HT-29 (cell line): ENCODE measurements at places on chromosomes 1 and 21. TPM values are rescaled to one million over a fixed set of nuclear protein-coding genes. Genes with fewer than 3 reads are reported as not detected.

DNA sequence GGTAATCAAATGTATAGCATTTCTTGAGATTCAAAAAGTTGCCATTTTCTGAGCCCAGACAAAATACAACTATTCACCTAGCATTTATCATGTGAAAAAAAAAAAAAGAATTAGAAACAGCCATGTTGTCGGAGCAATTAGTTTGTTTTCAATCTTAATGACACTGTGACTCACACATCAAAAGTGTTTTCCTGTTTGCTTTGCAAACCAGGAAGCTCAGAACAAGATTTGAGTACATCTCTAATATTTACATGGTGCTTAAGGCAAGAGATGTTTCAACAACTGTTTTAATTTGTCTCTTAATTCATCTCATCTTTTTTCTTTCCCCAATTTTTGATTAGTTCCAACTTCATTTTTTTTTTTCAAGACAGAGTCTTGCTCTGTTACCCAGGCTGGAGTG is 62.5 kb upstream of the CAPZB start:
- DNase-seq, result no peak

Gene TNNT2
- 0.13 and 0.46 TPM in 2 replicates for total RNA-seq

DNA sequence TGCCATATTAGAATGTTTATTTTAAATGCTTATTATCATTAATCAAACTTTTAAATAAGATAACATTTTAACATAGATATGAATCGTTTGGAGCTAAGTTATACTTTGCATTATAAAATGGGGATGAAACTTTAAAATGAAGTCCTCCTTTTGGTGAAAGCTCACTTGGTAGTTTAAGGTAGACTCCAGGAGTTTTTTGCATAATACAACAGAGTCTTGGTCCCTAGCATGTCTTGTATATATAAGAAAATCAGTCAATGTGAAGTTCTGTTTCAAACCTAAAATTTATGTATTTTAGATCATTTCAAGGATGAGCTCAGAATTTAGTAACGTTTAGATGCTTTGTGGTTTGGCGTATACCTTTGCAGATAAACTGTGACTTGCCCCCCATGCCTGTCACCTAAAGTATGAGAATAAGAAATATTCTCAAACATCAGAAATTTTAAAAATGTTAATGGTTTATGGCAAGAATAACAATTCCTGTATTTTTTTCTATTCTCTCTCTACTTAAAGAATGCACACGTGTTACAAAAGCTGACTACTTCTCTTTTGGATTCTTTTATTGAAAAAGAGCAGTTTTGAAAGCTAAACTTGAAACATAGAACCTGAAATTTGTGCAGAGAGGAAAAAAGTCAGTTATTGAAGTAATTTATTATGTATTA is 3.8 kb downstream of the NFIA start:
- DNase-seq, result no peak

DNA sequence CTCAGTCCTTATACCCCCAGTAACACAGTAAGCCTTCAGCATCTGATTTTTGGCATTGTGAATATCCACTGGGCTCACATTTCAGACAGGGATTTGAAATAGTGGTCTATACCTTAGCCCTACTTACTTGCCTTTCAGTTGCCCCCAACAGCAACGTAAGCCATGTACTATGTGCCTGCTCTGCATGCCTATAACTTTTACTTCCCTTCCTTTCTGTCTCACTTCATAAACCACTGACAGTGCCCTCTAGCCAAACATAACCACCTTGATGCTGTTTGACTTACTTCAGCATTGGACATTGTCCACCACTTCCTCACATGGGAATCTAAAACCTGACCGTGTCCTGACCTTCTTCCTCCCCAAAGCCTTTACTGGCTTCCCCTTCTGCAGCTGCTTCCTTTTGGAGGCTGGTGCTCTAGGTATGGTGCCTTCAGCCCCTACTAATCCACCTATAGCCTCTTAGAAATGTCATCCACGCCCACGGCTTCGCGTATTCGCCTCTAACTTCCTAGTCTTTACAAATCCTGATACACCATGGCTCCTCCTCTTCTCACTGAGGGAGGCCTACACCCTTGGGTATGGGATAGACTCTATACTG is 3.6 kb upstream of the ZNF672 start:
- no peak for DNase-seq

DNA sequence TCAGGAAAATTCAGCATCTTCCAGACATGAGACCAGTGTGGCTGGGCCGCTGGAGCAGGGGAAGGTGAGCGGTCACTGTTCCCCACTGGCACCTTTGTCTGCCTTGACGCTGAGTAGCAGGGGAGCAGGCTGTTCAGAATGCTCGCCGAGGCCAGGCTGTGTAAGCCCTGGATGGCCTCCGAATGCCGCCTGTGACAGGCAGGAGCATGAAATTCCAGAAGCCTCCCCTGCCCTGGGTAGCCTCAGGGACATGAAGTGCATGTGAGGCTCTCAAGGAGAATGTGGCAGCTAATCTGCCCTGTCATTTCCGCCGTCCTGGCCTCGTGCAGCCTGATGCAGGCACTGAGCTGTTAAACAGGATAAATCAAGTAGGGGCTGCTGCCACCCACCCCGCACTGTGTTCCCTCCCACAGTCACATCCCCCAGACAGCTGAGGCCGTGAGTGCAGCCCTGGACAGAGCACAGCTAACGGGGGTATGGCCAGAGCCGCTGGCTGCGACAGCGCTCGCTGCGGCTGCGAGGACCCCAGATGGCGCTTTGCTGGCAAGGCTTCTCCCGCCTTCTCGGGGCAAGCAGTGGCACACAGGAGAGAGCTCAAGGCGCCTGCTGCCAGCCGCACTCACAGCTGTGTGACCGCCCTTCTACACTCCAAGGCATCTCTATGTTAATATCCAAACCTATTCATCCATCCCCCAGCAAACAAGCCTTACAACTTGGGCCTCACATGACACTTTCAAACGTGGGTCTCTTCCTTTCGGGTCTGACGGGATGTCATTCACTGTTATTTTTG is 105.0 kb upstream of the COL6A1 start:
- DNase-seq, result no peak

DNA sequence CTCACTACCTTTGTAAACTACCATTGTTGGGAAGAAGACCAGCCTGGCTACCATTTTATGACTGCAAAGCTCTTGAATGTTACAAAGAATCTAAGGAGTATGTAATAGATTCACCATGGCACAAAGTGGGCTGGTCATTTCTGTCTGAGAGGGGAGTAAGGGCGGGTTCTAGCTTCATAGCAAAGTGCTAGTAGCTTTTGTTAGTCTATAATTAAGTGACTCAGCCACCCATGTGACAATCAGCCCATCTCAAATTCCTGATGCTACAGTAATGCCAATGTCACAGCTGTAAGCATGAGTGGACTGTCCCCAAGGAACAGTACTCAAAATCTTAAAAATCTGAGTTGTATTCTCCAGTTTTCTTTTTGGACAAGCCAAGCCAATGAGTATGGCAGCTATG is 15.4 kb upstream of the OTUD3 start:
- DNase-seq, result peak; percentile 9

Gene SPRR2B
- total RNA-seq, result not detected in 2 replicates

DNA sequence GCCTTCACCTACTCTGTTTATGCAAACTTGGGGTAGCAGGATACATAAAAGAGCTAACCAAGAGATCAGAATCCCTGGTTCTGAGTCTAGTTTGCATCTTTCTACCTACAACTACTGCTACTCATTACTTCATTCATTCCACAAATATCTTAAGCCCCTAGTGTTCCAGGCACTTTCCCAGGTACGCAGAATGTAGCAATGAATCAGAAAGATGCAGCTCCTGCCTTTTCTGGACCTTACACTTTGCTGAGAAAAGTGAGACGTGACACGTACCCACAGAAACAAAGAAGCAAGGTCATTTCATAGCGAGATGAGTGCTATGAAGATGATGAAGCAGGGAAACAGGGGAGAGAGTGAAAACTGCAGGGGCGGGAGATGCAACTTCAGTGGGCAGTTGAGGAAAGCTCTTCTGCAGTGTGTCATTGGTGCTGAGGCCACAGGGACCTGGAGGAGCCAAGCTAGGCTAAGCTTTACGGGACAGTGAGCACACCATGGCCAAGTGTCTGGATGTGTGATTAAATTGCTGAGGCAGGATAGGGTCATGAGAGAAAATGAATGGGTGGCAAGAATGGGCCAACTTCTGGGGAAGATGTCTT is 167.9 kb downstream of the TNFSF18 start:
- DNase-seq, result no peak

- DNase-seq, result no peak
These were observed 355.1 kb downstream of the USP25 start for GRCh38 chr21:16084776-16085364.

Gene FCRL4
- total RNA-seq, result not detected in 2 replicates

GRCh38 chr21:33643658-33644311 is 1.5 kb downstream of the ITSN1 start:
- DNase-seq, result no peak

Gene VAV3
- 0.03 and 1.7 TPM in 2 replicates for total RNA-seq

DNA sequence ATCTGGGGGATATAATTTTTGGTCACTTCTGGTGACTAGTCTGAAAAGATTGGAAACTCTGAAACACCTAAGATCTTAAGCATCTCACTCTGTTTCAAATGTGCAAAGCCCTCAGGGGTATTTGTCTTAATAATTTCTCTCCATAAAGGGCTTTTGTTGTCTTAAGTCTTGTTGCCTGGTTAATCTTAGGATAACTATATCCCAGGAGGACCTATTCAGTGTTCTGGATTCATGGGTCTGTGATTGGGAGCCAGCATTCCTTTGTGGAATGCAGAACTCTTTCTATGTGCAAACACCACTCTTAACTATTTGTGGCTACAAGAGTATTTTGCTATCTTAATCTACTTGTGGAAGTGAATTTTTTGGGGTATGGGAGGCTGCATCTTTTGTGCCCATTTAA is 1573.0 kb upstream of the PRMT6 start:
- DNase-seq, result no peak

GRCh38 chr1:35558374-35559316 is 1.0 kb downstream of the NCDN start:
- no peak for DNase-seq

- no peak for DNase-seq
These were observed 122.0 kb downstream of the SEC16B start for GRCh38 chr1:177847843-177848242.

Gene TLCD4
- total RNA-seq, result 1.3 and 1.4 TPM in 2 replicates

DNA sequence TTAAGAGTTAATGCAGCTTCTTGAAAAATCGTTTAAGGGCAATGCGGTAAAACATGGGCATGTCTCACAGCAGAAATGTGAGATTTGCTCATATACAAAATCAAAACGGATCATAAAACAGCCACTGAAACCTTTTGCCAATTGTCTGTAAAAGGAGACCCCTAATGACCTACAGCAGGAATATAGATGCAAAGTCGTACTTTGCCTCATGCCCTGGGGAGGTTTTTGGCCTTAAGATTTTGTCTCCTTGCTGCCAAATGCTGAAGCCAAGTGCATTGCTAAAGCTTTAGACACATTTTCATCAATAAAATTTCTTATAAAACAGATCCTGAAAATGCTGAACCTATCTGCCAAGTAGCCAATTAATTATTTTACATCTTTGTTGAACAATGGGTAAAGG is 226.9 kb downstream of the TGFB2 start:
- no peak for DNase-seq

Gene CA6
- not detected in 2 replicates for total RNA-seq

Gene TNN
- not detected in 2 replicates for total RNA-seq

GRCh38 chr1:95287825-95288224 is 53.8 kb downstream of the RWDD3 start:
- no peak for DNase-seq

GRCh38 chr1:213003256-213003655 is 12.4 kb downstream of the ANGEL2 start:
- DNase-seq, result no peak

DNA sequence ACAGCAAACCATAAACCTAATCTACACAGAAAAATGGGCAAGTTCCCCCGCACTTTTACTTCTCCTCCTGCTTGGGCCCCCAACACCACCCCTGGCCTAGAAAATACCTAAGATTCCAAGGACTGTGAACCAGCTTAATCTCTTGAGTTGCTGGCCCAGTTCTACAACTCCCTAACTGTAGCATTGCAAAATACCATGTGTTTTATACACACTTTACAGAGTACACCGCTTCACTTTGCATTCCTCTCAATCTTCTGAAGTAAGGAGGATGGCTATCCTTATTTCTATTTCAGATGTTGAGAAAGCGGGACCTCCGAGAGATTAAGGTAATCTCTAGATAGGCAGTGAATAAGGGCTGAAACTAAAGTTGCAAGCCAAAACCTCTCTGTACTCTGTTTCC is 408.3 kb upstream of the NR5A2 start:
- DNase-seq, result no peak

- no peak for DNase-seq
These were observed 101.0 kb downstream of the KIF26B start for GRCh38 chr1:245255783-245256182.

Gene CYP4A11
- total RNA-seq, result not detected in 2 replicates

Gene FHL3
- 12.2 and 15.2 TPM in 2 replicates for total RNA-seq

Gene MSH4
- total RNA-seq, result 0.05 and 0.16 TPM in 2 replicates

DNA sequence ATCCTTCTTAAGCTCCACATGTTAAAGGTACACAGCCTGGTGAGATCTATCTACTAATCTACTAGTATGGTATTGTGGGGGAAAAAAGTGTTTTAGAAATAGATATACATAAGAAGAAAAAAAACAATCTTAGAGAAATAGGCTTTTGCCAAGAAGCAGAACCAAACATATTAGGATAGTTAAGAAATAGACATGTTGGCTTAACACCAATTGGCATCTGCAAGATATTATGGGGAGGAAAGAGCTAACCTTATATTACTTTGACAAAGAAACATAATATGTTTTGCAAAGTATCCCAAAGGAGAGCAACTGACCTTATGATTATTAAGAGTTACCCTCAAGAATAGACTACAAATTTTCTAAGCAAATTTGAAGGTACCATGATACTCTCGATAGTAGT is 202.9 kb downstream of the BRINP3 start:
- no peak for DNase-seq

Gene CYP4X1
- not detected in 2 replicates for total RNA-seq

- DNase-seq, result no peak
These were observed 807.4 kb upstream of the ADGRL2 start for GRCh38 chr1:80993154-80993980.

- no peak for DNase-seq
These were observed 25.2 kb downstream of the TP73 start for GRCh38 chr1:3677484-3677883.

GRCh38 chr1:111690306-111690617 is 48.9 kb downstream of the INKA2 start:
- DNase-seq, result no peak

DNA sequence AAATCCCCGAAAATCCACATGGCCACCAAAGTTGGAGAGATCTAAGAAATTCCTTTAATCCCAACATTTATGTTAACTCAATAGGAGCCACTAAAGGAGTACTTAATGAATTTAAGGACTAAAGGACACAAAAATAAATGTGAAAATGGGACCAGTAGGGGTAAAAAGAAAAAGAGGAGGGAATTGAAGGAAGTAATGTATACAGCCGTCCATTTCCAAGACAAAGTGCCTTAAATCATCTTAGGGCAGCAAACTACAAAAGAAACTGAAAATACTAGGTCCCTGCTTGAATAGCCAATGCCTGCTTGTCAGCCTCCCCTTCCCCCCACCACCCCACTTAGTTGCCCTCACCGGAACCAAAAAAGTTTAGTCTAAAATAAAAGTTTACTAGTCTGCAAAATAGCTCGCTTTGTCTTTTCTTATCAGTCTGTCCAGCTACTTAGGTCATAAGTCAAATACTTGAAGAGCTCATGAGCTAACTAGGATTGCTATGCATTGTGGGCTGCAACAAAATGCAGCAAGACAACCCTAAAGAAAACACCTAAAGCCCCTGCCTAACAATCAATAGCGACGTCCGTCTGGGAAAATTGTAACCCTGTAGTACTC is 66.3 kb upstream of the TLR5 start:
- DNase-seq, result no peak
